ENCODE measurements at places on chromosomes 2 and 18.

GRCh38 chr2:74894272-74894981 is 60.5 kb downstream of the HK2 start:
- DNase-seq: no peak

- no peak for DNase-seq
Measured at GRCh38 chr18:64017870-64018269, 48.0 kb downstream of the SERPINB8 start.

GRCh38 chr2:108949316-108950239 is 39.4 kb downstream of the EDAR start:
- DNase-seq: no peak

- peak; percentile 79 for DNase-seq
Measured at GRCh38 chr2:222709191-222709891, 37.9 kb downstream of the MOGAT1 start.

DNA sequence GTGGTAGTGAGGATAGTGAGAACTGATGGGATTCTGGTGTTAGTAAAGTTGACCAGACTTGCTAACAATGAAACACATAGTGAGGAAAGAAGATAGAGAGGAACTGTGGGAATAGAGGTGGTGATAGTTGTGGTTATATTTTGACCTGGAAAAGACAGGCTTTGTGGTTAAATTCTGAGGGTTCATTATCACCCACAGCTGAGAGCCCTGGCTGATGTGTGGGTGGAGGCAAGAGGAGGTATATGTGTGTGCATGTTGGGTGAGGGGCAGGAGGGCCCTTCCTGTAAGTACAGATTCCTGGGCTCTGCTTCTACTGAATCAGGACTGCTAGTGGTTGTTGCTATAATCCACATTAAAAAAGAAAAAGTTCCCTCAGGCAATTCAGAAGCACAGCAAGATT is 26.2 kb upstream of the TMEM163 start:
- no peak for DNase-seq

- DNase-seq: no peak
Measured at GRCh38 chr2:126782648-126783047, 116.0 kb upstream of the TEX51 start.

GRCh38 chr2:227534714-227535113 is 62.8 kb downstream of the AGFG1 start:
- DNase-seq: no peak

DNA sequence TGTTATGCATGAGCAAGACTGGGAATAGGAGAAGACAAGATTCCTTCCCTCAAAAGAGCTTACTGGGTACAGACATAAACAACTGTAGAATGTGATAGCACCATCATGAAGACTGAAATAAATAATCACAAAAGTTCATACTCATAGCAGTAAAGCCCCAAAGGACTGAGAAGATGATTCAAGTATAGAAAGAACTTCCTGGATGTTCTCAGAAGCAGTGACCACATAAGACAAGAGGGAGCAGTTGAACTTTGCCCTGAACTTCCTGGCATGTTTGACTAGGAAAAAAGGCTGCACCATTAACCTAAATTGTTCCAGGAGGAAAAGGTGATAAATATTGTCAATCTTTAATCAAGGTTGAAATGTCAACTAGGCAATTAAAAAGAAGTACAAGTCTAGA is 57.8 kb upstream of the CCDC141 start:
- no peak for DNase-seq

DNA sequence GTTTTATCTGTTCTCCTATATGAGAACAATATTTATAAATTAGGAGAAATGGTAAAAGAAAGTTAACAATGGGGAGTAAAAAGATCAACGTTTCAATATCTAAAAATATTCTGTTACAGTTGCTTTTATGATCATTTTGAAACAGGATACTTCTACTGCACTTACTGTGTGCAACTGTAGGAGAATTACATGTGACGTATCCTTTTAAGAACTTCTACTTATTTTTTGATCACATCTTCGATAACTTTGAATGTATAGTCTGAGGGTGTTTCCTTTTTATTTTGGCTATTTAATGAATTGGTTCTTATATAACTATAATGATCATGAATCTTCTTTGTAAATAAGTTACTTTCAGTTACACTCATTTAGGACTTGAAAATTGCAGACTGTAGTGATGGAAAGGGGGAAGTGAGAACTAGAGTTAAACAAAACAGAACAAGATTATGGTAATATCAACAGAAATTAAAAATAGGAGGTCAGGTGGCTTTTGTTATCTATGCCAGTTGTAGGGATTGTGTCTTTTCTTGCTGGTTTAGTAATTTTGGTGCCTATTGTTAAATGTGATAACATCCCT is 109.9 kb downstream of the MSTN start:
- DNase-seq: no peak

DNA sequence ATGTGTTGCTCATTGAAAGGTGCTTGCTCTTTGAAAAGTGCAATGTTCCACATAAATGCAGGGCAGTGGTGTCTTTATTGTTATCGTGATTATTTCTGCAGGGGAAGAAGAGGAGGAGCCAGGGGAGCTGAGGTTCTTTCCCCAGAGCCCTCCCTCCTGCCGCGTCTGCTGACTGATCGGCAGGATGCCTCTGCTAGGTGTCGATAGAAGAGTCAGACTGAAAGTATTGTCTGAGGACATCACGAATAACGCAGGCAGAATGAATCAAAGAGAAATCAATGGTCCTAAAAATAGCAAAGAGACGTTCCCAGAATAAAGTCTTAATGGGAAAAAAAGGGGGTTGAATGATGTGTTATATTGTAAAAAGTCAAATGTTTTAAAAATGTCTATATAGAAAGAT is 47.4 kb upstream of the SIX3 start:
- DNase-seq: peak; percentile 19

- DNase-seq: no peak
Measured at GRCh38 chr2:65458999-65459398, 26.6 kb upstream of the SPRED2 start.

DNA sequence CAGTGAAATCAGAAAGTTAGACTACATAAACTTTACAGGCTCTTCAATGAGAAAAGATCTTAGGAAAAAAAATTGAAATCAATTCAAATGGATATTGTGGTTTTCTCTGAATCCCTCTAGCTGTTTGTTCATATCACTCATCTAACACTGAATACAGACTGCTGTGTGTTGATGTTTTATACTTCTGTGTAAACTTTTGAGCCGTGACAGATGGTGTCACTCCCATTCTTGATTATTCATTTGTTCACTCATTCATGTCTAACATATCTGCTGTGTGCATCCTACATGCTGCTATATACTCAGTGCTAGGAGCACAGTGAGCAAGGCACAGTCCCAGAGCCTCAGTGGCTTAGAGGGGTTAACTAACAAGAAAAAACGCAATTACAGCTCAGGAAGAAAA is 12.6 kb downstream of the KLHL23 start:
- DNase-seq: no peak

- DNase-seq: no peak
Measured at GRCh38 chr2:121689356-121689755, 40.1 kb upstream of the CLASP1 start.

GRCh38 chr2:159283529-159283928 is 3.0 kb downstream of the WDSUB1 start:
- no peak for DNase-seq

DNA sequence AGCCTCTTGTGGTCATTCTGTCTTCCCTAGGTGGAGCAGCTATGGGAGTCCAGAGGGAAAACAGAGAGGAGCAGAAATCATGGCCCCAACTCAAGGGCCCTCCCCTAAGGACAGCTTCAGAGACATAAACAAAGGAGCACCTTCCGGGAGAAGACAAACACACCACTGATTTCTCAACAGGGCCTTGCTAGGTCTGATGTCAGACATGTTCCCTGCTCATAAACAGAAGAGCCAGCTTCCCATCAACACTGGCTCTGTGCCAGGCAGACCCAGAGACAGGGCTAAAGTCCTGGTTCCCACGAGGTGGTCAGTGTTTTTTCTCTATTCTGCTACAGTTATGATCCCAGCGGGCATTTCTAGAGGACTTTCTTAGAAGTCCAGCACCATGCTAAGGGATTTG is 19.3 kb downstream of the CXCR2 start:
- no peak for DNase-seq

- DNase-seq: no peak
Measured at GRCh38 chr18:73531601-73532000, 616.0 kb downstream of the FBXO15 start.

DNA sequence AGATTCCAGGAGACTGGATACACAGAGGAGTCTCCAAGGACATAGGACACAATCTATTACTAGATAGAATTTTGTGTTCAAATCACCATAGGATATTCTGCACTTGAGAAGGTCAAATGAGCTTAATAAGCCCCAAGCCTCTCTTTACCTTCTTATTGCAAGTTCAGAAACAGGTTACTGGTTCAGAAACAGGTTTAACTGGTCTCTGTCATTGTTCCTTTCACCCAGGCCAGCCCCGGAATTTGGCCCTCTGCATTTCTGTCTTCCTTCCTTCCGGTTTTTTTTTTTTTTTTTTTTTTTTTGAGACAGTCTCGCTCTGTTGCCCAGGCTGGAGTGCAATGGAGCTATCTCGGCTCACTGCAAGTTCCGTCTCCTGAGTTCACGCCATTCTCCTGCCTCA is 700.2 kb downstream of the EPHA4 start:
- DNase-seq: no peak

DNA sequence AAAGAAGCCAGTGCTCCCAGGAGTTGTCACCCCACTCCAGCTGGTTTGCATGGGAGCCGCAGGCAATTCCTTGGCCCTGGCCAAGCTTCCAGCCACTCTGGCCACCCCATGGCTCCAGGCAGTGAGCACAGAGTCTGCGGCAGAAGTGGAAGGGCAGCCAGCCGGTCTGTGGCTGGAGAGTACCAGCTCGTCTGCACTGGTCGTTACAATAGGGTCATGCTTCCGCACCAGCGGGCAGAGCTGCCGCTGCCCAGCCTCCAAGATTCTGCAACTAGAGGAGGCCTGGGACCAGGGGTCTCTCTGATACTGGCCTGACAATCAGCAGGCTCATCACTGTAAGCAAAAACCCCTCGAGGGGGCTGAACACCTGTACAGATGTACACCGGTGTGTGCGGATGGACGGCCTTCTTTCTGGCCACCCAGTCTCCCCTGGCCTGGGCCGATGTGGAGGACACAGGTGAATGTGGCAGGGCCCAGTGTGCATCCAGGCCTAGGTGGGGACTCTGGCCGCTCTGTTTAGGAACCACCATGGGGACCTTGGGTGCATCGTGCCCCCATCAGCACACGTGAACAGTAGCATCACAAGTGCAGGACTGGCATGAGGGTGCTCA is 51.9 kb upstream of the ODC1 start:
- no peak for DNase-seq

GRCh38 chr2:82790206-82791021 is 1668.7 kb downstream of the SUCLG1 start:
- DNase-seq: no peak

DNA sequence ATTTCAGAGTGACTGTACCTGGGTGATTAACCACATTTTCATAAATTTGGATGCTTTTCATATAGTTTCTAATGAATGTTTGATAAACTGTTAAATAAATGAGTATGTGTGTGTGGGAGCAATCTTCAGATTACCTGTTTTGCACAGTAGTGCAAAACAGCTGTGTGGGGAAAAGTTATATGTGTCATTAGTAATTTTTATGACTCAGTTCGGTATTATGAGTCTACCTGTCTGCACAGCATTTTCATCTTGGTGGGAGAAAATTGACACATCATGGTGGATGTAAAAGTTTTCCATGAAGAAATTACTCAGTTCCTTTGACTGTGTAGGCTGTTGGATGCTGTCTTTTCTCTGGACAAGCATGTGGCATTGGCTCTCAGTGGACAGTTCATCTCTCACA is 43.8 kb downstream of the LTBP1 start:
- no peak for DNase-seq

DNA sequence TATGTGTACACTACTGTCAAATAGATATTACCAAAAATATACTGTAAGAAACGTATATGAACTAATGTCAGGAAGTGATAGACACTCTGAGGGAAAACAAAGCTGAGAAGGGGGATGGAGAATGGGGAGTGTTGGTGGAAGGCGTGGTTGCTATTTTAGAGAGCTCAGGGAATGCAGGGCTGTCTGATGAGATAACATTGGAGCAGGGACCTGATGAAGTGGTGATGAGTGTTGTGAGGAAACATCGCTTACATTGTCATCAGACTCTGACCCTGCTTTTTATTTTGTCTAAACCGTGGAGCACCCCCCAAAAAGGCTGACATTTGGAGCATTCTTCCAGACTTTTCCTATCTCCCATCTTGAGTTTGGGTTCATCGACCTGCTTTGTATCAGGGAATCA is 194.7 kb downstream of the LTBP1 start:
- DNase-seq: no peak

GRCh38 chr2:65075176-65075575 is 19.0 kb downstream of the CEP68 start:
- DNase-seq: no peak

GRCh38 chr2:156017341-156017885 is 315.1 kb downstream of the NR4A2 start:
- no peak for DNase-seq

DNA sequence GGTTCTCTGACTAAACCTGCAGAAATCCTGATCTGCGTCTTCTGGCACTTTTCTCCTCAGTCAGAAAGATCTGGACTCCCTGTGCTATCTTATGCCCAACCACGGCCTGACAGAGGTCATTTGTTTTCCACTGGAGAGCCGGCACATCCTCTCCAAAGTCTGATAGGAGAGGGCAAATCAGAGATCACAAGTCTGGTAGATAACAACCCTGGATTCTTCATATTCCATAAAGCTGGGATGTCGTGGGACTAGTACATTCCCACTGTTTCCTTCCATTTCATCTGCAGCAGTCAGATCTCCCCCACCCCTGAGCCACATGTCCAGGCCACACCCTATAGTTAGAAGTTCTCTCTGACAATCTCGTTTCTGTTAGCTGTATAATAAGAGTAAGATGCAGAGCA is 157.0 kb downstream of the MGAT5 start:
- DNase-seq: no peak

DNA sequence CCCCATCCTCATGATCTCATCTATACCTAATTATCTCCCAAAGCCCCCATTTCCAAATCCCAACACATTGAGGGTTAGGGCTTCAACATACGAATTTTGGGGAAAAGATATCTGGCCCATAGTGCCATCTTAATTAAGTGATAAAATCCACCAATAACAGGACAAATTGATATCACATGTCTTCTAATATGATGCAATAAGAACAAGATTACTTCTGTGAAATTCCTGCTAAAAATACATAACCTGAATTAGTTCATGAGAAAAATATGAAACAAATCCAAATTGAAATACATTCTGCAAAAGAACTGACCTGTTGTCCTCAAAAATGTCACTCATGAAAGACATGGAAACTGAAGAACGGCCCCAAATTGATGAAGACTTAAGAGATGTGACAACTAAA is 28.8 kb downstream of the FOXI3 start:
- no peak for DNase-seq

DNA sequence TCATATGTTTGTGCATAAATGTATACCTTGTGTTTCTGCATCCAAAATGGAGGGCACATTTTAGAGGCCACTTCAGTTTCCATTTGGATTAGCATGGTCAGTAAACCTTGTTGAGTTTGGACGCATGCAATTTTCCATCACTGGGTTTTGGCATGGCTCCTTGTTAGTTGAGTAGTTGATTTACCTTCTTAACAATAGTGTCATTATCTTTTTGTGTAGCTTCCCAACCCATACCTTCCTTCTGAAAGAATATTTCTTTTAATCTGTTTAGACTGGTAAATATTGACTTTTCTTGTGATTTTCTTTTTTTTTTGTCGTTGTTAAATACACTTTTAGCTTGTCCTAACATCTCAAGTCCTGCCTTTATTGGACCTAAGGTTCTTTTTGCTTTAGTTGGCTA is 15.5 kb downstream of the RPIA start:
- no peak for DNase-seq

GRCh38 chr2:241123816-241124536 is 21.9 kb upstream of the MTERF4 start:
- peak; percentile 12 for DNase-seq
